NCI-H146 (cell line): ENCODE measurements at places on chromosomes 3 and 15.

DNA sequence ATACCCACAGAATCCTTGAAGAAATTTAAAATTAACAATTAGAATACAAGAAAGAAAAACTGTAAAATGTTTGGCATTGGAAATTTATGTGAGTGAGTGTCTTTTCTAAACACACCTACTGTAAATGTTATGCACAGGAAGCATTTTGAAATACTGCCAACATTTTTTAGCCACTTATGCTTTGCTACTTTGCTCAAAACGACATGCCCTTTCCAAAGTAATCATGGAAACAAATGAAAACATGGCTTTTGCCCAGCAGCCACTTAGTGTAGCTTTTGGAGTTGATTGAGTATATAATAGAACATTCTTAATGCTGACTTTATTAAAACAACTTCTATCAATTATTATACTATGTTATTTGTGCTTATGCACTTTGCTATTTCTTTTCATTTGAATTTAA, 823.0 kb downstream of the CADM2 start:
- DNase-seq, result no peak

DNA sequence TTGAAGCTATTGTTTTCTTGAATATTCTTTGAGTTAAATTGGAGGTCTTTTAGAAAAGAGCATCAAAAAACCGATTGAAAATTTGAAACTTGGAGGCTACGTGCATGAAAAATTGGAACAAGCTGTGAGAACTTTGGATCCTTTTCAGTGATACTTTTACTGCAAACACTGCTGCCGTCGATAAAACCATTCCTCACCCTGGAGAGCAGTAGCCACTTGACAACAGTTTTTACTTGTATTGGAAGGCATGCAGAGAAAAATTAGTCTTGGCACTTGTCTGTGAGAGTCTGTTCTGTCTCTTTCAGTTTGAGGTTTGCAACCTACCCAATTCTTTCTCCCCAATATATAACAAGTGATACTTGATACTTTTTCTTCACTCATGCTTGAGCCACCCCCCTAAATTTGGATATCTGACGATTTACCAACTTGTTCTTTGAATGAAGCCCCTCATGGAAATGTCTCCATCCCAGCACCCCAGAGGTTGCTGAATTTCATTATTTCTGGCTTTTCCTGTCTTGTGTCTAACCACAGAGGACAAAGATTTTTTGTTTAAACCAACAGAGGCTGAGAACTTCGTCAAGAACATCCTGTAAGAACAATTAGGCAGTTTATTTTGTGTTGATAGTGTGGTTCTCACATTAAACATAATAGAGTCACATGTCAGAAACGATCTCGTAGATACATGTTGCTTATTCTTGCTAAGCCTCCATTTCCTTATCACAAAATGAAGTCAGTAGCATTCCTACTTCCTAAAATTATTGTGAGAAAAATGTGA, 307.3 kb upstream of the PLSCR5 start:
- DNase-seq, result no peak

- DNase-seq, result no peak
These were observed 232.1 kb downstream of the AGBL1 start for GRCh38 chr15:86311568-86312280.

DNA sequence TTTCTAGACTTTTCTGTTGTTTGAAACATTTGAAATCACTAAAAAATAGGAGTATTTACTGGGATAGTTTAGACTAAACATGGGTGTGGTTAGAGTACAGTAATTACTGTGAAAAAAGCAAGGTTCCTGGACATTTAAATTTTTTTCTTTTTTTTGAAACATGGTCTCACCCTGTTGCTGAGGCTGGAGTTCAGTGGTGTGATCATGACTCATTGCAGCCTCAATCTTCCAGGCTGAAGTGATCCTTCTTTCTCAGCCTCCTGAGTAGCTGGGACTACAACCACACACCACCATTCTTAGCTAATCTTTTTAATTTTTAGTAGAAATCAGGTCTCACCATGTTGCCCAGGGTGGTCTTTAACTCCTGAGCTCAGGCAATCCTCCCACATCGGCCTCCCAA, 20.4 kb upstream of the CELF6 start:
- no peak for DNase-seq

DNA sequence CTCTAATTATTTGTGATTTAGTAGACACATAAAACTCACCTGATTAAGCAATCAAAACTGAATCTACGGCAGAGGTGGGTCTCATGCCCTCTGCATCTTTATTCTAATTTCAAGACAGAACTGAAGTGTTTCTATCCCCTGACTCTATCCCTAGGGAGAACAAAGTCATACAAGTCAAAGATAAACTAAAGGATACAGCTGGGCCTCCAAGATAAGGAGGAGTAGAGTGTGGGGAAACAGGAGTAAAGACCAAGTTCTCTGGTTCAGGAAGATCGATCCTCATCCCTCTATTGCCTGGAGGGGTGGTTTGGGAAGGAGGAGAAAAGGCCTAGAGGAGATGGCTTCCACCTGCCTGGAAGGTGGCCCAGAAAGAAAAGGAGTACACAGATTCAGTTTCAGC, 58.7 kb upstream of the BBX start:
- DNase-seq, result no peak

GRCh38 chr3:66808891-66809594, 189.1 kb upstream of the KBTBD8 start:
- DNase-seq, result no peak

DNA sequence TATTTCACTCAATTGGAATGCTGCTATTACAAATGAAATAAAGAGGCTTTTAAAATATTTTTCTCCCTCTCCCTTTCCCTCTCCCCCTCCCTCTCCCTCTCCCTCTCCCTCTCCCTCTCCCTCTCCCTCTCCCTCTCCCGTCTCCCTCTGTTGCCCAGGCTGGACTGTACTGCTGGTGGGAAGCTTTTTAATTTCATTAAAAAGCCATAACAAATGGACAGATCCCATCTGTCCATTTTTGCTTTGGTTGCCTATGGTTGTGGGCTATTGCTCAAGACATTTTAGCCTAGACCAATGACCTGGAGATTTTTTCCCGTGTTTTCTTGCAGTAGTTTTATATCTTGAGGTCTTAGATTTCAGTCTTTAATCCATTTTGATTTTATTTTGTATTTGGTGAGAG, 107.2 kb upstream of the LRRC3B start:
- DNase-seq, result no peak

DNA sequence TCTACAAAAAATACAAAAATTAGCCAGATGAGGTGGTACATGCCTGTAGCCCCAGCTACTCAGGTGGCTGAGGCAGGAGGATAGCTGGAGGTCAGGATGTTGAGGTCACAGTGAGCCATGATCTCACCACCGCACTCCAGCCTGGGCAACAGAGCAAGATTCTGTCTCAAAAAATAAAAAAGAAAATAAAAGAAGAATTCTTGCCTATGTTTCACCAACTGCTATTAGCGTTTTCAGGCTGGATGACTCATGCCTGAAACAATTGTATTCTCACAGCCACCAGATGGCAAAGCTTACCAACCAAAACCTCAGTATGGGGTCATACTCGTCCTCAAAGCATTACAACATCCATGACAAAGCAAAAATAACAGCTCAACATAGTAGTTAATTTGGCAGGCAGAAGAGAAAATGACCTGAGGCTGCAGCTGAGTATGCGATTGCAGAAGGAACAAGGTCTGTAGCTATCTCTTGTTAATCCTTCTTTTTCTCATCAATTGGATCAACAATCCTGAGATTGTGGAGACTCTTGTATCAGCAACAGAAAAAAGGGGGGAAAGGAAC, 52.2 kb downstream of the TP53BP1 start:
- DNase-seq, result peak; percentile 58

DNA sequence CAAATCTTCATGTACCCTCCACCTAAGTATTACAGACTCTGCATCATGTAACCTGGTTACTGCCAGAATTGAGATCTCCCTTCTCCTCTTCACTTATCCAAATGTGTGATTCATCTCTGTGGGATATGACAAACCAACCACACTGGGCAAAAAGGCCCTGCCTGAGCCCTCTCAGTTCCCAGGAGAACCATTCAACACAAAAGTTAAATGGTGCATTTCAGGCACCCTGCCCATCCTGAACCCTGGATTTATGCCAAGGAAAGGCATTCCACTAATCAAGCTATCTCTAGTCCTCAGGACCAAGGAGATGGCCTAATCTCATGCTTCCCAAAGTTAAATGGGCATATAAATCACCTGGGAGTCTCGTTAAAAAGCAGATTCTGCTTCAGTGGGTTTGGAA, 108.5 kb downstream of the TNIK start:
- DNase-seq, result no peak

DNA sequence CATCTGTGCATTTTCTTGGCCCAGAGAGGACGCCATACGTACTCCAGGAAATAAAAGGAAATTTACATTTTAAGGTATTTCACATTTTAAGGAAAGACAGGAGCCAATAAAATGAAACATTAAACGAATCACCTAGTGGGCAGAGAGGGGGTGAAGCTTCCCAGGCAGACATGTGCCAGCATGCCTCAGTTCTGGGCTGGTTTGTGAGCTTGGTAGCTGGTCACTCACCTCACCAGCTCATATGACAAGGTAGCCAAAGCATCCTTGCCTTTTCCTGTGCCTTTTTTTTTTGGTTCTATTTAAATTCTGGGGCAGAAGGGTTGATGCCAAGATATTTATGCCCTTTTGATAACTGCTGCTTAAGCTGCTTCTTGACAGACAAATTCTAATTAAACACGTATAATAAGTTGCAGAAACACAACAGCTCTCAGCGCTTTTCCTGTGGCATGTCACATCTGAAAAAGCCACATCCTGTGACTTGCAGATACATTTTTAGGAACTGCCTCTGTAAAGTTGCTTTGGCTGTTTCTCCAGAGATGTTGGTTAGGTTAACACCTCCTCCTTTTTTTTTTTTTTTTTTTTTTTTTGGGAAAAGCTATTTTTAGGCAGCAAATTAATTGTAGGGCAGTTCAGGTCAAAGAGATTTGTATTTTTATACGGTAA, 218.6 kb downstream of the PDCD6IP start:
- DNase-seq, result no peak

GRCh38 chr3:26132942-26133341, 343.1 kb downstream of the OXSM start:
- no peak for DNase-seq

DNA sequence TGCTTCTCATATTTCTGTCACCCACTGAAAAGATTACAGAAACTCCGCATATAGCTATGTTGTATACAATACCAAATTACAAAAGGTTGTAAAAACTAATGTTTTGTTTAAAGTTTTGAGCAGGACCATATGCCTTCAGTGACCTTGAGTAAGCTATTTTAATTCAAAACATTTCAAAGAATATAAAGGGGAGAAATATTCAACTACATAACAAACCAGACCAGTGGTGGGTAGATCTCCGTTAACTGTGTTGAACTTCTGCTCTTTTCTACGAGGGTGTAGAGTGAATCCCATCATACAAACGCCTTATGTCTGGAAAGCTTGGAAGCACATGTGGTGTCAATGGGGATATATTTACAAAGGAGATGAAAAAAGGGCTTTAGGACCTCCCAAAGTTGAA, 68.4 kb upstream of the NR2F2 start:
- no peak for DNase-seq

DNA sequence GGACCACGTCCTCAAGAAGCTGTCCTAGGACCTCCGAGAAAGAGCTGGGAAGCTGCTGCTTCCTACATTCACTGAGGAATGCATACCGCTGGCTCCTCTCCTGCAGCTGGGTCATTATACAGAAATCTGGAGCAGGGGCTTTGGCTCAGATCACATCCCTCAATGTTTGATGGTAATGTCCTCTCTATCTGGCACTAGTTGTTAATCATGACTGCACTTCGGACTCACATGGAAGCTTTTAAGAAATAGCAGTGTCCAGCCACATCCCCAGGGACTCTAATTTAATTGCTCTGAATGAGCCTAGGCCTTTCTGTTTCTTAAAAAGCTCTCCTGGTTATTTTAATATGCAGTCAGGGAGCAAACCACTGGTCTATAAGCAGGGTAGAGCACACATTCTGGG, 25.7 kb upstream of the MYRIP start:
- no peak for DNase-seq

DNA sequence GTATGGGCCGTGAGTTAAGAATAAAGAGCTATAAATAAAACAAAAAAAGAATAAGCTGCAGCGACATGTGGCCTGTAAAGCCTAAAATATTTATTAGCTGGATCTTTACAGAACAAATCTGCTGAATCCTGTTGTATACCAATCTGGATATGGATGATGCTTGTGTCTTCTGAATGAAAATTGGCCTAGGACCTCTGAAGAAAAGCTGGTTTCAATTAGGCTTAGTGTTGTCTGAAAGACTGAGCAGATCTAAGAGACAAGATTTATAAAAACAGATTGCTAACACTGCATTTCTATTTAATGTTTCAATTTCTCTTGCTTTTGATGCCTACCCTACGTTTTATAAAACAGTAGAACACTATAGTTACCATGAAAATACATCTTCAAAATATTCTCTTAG, 57.9 kb downstream of the ST3GAL6 start:
- DNase-seq, result no peak

DNA sequence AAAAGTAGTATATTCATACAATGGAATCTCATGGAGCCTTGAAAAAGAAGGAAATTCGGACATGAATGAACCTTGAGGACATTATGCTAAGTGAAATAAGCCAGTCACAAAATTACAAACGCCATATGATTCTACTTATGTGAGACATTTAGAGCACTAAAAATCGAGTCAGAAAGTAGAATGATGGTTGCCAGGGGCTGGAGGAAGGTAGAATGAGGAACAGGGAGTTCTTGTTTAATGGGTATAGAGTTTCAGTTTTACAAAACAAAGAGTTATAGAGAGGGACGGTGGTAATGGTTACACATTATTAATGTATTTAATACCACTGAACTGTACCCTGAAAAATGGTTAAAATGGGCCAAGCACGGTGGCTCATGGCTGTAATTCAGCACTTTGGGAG, 19.5 kb downstream of the UBXN7 start:
- no peak for DNase-seq

- no peak for DNase-seq
These were observed 70.6 kb upstream of the SNRK start for GRCh38 chr3:43215663-43216275.

DNA sequence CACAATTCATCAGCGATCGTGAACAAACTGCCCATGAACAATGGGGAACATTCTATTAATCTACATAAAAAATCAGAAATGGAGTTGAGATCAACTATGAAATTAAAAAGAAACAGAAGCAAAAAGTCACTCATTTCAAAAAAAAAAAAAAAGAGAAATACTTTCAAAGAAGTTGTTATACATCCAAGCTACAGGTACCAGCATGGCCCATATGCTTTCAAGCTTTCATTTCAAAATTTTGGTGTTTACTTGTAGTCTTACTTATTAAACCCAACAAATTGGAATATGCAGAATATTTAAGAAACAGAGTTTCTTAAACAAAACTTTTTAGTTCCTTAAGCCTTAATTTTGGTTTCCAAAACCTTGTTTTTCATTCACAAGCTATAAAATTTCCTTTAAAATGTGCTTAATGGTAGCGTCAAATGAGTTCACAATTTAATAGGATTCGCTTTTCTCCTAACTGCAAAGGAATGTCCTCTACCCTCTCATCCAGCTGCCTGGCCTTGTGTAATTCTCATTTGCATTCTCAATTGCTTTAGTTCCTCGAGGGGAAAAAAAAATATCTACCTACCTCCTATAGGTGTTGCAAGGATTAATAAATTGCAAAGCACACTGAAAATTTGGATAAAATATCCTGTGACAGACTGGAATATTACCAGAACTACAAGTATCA, 565.2 kb downstream of the ROBO1 start:
- DNase-seq, result no peak

- DNase-seq, result no peak
These were observed 37.2 kb downstream of the CCDC54 start for GRCh38 chr3:107414325-107414964.
